ENCODE measurements at places on chromosomes 13 and 19.

DNA sequence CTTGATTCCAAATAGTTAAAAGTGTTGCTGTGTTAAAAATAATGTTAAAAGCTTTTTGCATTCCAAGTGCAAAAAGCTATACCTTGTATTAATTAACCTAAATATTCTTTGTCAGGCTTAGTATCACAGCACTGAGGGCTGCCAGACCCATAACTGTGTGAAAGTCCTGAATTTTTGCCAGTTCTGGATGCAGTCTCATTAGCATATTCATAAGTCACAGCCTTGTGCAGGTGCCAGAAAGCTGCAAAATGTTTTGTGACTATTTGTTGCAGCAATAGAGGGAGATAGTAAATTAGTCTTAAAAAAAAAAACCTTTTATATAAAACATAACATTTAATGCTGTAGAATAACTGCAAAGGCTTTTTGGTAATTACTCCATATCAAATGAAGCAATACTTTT lies 56.6 kb downstream of the SLITRK1 start:
- DNase-seq: no peak

DNA sequence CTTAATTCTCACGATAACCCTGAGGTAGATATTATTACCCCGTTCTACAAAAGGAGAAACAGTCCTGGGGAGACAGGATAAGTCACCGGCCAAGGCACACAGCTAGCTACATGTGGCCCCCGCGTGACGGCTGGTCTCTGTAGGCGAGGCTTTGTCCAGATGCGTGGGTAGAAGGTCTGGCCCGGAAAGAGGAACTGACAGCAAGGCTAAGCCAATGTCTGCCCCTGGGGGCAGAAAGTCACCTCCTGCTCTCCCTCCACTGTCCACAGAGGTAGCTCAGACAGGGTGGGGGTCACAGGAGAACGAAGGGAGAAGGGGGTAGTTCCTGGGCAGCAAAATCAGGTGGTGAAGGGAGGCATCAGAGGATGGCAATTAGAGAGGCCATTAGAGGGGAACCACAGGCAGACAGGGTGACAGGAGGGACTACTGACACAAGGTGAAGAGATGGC lies 1.8 kb downstream of the APOC4 start:
- no peak for DNase-seq

GRCh38 chr13:51625555-51626345 lies 41.5 kb downstream of the WDFY2 start:
- no peak for DNase-seq

DNA sequence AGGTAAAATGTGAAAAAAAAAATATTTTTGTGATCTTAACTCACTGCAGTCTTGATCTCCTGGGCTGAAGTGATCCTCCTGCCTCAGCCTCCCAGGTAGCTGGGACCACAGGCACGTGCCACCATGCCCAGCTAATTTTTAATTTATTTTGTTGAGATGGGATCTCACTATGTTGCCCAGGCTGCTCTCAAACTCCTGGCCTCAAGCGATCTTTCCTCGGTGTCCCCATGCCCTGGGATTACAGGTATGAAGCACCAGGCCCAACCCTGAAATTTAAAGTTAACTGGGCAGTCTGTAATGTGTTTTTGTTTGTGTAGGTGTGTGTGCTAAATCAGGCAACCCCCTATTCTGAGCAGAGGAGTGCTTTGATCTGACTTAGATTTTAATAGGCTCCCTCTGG lies 3.4 kb upstream of the C5AR1 start:
- DNase-seq: no peak

DNA sequence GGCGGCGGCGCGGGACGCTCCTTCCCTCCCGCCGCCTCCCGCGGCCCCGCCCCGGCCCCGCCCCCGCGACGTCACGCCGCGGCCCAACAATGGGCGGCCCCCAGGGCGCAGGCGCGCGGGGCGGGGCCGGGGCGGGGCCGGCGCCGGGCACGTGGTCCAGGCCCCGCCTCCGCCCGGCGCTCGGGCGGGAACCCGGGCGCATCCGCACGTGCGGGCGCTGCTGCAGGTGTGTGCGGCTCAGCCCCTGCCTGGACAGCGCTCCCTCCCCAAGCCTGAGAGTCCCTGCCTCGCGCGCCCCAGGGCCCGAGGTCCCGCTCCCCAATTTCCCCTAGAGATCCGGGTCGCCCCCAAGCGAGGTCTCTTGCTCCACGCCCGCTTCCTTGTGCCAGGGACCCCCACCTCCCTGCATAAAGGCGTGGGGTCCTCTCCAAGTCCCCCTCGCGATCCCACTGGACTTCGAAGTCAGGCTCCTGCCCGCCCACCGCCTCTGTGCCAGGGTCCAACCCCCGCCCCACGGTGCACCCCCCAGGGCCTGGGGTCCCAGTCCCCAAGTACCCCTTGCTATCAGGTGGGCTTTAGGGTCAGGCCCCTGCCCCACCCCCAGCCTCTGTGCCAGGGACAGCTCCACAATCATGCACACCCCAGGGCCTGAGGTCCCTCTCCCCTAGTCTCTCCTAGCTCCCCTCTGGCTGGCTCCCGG lies at the start of gene MEX3D:
Gene MEX3D, minus strand, starts transcription at position 6 of the 700 bp plus-strand sequence. CDS start 267 bp downstream, outside the sequence.
- peak; percentile 78 for DNase-seq

- DNase-seq: no peak
Observed at GRCh38 chr13:77919246-77919920, 752 bp upstream of the EDNRB start.

DNA sequence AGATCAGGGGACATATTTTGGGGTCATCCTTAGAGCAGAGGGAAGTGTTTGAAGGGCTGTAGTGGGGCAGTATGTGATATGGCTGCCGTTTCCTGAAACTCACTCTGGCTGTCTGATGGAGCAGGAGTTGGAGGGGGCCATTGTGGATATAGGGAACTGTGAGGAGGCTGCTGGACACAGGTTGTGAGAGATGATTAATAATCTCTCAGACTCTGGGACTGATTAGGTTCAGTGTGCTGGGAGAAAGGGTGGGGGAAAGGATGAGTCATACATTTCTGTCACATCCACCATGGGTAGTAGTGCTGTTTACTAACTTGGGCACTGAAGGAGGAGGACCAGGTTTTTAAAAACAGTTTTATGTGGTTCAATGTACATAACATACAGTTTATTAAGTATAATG lies 4.8 kb downstream of the B3GLCT start:
- DNase-seq: no peak

- DNase-seq: peak; percentile 9
Observed at GRCh38 chr13:102724923-102725322, 30.1 kb upstream of the METTL21C start.

DNA sequence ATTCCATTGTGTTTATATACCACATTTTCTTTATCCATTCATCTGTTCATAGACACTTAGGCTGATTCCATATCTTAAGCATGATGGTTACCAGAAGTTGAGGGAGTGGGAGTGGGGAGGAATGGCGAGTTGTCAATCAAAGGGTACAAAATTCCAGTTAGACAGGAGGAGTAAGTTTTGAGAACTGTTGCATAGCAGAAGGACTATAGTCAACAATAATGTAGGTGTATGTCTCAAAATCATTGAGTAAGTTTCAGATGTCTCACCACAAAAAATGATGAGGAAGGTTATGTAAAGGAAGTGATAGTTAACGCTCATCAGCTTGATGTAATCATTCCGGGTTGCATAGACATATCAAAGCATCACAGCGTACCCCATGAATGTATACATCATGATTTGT lies 4.6 kb upstream of the UBL3 start:
- DNase-seq: no peak

- DNase-seq: peak; percentile 65
Observed at GRCh38 chr13:29472332-29472961, 123.0 kb downstream of the SLC7A1 start.

Data from activated CD4-positive, alpha-beta T cell treated with anti-CD3 and anti-CD28 coated beads, Interleukin-2, amount 10 ng/mL, durations not matched to agents 7 days and 5 days (primary cell).